ENCODE measurements at places on chromosomes 4 and X.

- no peak for DNase-seq
These were observed 68.1 kb upstream of the FAM9C start for GRCh38 chrX:13112499-13112898.

DNA sequence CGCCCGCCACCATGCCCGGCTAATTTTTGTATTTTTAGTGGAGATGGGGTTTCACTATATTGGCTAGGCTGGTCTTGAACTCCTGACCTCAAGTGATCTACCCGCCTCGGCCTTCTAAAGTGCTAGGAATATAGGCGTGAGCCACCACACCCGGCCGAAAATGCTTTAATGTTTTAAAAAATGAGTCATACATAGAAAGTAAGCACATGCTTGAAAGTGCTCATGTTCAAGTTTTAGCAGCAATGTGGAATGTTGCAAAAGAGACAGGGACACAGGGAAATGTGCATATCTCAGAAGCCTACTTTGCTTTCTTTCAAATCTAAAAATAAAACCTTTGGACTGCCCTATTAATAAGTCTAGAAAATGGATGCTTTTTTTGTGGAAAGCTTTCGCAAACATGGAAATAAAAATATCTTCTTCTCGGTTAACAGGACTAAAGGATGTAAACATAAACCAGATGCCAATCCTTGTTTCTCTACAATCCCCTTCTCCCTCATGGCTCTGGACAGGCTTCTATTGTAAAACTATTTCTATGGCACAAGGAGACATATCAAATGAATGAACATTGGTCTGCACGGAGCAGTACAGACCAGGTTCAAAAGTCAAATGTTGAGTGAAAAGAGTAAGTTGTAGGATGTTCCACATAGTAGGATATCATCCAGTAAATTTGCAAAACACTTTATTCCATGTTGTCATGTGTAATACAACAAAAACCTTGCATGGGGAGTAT lies 15.0 kb downstream of the MECP2 start:
- DNase-seq = no peak

- DNase-seq = no peak
These were observed 38.8 kb downstream of the REELD1 start for GRCh38 chr4:146252969-146253611.

DNA sequence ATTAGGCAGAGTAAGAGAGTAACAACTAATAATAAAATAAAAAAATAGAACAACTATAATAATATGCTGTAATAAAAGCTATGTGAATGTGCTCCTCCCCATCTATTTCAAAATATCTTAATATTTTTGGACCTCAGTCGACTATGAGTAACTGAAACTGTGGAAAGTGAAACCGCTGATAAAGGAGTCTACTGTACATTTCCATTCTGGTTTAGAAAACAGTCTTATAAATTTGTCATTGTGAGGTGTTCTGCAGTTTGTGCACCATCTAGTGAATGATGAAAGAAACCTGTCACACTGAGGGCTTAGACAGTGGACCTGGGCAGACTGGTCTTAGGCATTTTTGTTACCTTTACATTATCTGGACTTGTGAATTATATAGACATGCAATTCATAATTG lies 42.0 kb downstream of the TMEM150C start:
- DNase-seq = no peak

- DNase-seq = no peak
These were observed 164.4 kb upstream of the CPEB2 start for GRCh38 chr4:14837860-14838259.

GRCh38 chr4:2364654-2365053 lies 53.8 kb downstream of the ZFYVE28 start:
- no peak for DNase-seq
